Nucleus accumbens (tissue), 56 donors: ENCODE measurements at places on chromosomes 2 and 18.

DNA sequence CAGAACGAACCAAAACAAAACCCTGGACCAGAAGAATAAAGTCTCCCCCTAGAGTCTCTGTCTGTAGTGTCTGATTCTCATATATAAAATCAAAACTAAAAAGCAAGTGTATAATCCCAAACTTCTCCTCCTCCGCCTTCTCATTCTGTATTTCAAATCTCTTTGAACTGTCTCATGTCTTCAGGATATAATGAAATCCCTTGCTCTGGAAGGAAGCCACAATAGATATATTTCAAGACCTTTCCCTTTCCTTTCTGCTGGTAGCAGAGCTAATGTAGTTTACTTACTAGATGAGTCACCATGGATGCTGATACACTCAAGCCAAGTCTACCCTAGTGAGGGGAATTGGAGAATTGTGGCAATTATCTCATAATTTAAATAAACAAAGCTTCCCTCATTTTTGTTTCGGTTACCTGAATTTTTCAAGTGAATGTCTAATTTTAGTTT, 33.5 kb upstream of the CCDC93 start:
- no peak for DNase-seq

DNA sequence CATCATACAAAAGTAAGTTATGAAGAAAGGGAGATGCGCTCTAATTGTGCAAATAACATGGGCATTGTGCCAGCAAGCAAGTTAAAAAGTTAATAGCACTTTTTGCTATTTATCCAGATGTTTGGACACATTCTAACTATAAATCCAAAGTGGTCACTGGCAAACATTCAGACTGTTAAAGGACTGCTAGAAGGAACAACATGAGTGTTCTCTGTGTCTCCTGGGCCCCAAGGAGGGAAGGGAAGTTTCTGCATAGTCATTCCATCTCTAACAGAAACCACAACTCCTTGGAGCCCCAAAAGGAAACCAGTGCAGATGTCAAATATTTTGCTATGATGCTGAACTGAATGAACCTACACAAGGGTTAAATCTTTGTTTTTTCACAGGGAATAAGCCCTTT, 213.3 kb upstream of the HNRNPA3 start:
- DNase-seq, result no peak

GRCh38 chr2:190443778-190444481, 35.8 kb downstream of the MFSD6 start:
- DNase-seq, result no peak

DNA sequence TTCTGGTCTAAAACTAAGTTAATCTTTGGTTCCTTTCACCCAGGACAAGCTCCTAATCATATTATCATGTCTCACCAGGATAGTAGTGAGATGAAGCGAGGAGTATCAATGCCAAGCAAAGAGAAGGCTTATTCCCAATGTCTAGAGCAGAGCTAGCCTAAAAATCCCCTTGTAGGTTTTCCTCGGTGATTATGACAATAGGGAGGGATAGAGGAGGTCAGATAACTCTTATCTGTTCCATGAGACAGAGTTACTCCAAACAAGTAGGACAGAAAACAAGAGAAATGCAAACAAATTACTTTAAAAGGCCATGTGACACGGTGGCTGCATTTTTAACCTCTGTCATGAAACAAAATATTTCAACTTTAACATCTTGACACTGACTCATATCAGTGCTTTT, 623.1 kb downstream of the ADCYAP1 start:
- no peak for DNase-seq

GRCh38 chr2:205660521-205661124, 21.7 kb upstream of the NRP2 start:
- DNase-seq, result no peak

- no peak for DNase-seq
Observed at GRCh38 chr2:71922499-71923142, 225.0 kb downstream of the CYP26B1 start.

DNA sequence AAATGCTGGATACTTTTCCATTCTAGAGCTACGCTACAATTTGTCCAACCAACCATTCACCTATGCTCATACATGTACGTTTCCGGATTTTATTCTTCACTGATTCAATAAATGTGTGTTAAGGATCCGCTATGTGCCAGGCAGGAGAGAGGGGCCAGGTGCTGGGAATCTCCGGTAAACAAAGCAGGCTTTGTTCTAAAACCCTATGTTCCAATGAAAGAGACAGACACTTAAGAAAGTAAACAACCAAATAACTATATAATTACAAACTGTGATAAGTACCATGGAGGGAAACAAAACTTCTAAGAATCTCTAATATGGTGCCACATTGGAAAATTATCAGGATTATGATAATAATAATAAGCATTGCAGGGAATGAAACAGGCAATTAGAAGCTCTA, 22.2 kb upstream of the POMC start:
- DNase-seq, result no peak

- DNase-seq, result no peak
Observed at GRCh38 chr2:202034249-202035088, 814 bp downstream of the FZD7 start.

- no peak for DNase-seq
Observed at GRCh38 chr2:181937473-181937872, 45.9 kb downstream of the ITPRID2 start.

- DNase-seq, result no peak
Observed at GRCh38 chr18:305003-305501, 37.2 kb upstream of the THOC1 start.

DNA sequence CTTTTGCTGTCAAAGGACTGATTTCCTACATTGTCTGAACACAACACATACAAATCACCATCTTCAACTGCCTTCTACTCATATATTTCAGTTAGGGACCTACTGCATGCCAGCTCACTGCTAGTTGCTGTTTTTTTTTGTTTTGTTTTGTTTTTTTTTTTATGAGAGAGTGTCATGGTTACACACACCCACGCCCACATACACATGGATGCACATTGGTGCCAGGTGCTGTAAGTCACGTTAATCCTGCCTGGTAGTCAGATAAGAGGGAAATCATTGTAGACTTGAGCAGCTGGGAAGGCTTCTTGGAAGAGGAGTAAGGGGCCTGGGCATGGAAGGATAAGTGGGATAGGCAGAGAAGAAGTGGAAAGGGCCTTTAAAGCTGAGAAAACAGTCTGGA, 209.9 kb downstream of the TDRD15 start:
- no peak for DNase-seq

DNA sequence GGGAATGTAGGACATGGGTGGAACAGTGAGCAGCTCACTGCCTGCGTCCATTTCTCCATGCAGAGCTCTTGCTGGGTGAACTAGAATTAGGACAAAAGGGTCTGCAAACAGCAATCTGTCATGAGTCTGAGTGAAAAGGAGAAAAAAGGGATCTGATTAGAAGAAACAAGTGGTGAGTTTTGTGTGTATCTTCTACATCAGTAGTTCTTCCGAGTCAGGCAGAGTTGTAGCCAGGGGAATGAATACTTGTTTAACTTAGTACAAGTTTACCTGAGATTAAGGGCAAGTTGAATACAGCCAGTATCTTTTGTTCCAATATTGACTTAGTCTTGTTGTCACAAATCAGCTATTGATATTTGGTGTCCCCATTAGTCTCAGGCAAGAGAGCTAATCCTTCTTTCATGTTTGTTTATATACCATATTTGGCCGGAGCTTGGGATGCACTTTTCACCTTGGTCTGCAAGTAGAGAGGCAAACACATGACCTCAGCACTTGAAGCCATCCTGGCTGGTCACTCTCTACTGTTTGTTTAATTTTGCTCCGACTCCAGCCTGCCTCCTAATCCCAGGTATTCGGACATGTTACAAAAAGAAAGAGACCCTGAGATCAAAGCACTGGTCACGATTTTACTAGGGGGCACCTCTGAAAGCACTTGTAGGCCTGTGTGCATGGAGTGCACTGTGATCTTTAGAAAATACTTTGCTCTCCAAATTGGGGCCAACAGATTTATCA, 211.0 kb upstream of the NT5C1B start:
- no peak for DNase-seq

- no peak for DNase-seq
Observed at GRCh38 chr2:182864949-182865570, 1.4 kb downstream of the FRZB start.

DNA sequence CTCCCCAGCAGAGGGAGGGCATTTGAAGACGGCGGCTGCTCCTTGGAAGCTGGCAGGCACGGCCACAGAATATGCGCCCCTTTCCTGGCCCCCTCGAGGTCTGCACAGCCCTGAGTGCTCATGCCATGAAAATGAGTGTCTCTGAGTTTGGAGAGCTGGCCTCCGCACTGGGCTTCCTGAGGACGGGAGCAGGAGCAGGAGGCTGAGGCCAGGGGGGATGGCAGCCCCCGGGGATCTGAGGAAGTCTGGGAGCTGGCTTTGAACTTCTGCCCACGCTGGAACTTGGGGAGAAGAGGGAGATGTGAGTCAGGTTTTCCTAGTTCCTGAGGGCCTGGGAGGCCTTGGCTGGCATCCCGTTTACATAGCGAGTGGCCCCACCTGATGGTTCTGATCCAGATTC, 47.0 kb downstream of the RRM2 start:
- no peak for DNase-seq

- DNase-seq, result no peak
Observed at GRCh38 chr18:22670914-22671313, 253.2 kb upstream of the CTAGE1 start.

GRCh38 chr2:156311976-156312375, 20.5 kb downstream of the NR4A2 start:
- no peak for DNase-seq

DNA sequence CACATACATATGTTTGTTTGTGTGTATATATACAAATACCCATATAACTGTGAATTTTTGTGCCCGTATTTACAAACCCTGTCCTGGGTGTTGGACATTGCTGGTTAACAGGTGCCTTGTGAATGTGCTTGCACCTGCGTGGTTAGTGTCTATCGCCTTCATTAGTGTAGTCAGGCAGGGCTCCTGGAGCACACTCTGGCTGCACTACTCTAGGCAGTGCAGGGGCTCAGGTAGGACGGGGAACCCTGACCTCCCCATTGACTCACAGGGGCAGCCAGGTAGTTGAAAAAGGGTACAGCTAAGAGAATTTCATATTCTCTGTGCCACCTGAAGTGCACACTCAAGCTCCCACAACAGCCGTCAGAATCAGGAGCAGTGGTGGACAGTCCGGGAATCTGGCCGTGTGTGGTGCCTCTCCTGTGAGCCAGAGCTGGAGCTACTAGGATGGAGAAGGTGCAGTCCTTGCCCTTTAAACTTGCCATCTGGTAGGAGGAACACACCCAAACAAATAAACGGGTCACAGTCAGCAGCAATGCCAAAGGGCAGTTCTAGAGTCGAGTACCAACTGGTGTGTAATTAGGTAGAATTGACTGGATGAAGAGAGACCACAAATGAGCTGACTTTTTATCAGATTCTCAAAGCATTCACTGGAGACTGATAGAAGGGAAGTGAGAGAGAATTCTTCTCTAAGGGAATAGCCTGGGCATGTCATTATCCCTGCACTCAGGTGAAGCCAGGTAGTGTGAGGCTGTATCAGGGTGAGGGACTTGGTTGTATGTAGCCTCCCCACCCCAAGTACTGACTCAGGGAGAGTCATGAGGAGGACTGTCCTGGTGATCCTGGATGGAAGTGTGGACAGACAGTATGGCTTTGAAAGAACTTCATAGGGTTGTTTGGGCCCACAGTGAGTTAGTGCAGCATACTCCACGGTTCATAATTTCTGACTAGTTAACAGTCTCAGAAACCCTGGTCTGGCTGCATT, 44.1 kb downstream of the FARP2 start:
- DNase-seq, result no peak
